ENCODE measurements at places on chromosomes 3 and 15.

DNA sequence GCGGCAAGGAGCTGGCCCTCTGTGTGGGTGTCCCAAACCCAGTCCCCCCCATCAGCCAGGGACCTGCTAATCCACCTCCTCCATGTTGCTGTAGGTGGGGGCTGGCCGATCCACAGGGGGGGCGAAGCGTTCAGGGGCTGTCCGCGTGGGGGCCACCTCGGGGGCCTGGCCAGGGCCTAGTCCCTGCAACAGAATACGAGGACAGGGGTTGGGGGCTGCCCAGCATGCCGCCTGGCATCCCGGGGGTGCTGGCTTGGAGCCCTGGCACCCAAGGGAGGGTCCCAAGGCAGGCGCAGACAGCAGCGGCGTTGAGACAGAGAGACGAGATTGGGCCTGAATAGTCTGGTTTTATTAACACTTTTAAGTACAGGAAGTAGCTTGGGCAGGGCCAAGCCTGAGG, 3.8 kb upstream of the QARS1 start:
- no peak for DNase-seq

DNA sequence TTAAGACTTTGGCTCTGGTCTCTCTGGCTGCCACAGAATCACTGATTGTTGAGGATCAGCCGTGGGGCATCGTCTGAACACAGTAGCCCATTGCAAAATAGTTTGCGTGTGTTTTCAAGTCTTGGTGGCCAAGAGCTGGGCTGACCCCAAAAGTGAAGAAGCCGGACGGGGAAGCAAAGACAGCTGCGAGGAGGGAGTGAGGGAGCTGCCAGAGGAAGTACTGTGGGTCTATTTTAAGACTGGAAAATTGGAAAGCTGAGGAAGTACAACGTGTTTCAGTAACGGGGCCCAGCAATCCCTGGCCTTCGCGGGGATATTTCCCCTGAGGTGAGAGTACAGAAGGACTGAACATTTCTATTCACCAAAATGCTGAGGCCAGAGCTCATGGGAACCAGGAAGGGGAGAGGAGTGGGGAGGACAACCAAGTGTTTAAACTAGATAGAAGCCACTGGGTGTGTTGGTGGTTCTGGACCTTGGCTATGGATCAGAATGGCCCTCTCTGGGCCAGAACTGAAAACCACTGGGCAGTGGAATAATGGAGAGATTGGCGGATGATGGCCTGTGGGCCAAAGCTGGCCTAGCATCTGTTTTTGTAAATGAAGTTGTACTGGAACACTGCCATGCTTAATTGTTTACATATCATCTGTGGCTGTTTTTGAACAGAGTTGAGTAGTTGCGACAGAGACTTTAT, 34.1 kb upstream of the LIMD1 start:
- DNase-seq = peak; percentile 67

- no peak for DNase-seq
Measured at GRCh38 chr15:90945091-90945490, 9.6 kb upstream of the RCCD1 start.

DNA sequence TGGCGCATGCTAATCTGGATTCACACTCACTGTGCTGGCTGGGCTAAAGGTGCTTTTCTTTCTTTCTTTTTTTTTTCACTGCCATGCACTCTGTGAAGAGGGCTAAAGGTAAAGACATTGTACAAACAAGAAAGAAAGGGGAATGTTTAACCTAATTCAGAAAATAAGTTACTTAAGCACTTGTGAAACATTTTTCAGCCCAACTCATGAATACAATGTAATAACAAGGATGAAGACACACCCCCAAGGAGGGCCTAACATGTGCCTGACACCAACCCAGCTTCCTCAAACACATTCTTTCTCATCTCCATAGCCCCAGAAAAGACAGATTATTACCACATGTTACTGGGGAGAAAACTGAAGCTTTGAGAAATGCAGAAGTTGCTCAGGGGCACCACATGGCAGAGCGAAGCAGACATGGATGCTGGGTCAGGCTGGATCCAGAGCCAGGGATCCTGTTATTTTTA, 5.7 kb downstream of the STIMATE start:
- peak; percentile 98 for DNase-seq

DNA sequence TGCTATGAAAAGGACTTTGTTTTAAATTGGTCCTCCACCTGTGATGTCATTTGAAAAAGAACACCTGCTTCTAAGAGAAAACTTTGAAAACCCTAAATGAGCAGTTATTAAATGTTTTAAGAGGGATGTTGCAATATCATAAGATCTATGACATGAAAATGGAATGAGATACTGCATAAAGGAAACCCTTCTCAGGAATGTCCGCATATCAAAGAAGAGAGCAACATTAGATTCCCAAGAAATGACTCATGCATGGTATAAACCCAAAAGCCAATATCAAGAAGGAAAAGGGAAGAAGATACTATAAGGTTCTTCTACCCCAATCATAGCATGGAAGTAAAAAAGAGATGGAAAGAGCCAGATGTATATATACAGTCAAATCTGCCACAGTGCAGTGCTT, 627.5 kb upstream of the LMCD1 start:
- no peak for DNase-seq

DNA sequence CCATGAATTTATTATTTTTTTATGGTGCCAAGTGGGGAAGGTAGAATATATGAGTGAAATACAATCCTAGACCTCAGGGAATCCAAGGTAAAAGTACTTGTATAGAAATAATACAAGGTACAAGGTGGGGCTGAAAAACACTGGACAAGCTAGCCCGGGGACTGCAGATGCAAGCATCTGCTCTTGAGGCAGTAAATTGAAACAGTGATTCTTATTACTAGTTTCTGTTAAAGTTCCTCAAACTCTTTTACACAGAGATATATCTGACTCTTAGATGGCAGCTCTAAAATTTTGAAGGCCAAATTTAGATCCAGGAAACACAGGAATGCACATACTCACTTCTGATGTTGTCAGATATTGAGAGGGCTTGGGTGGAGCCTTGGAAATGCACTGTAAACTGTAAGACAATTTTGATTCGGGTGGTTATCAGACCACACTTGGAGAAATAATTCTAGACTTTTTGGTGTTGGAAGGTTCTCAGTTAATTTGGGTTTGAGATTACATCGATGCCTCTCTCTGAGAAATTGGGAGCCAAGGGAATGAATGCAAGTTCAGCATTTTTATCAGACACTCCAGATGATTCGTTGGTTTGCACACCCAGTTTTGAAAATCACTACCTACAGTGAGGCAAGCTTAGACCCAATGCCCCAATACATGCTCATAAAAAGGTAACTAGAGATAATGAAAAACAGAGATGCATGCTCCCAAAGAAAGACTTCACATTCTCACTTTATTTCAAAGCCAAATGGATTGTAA, 7.3 kb downstream of the TP63 start:
- DNase-seq = peak; percentile 57

DNA sequence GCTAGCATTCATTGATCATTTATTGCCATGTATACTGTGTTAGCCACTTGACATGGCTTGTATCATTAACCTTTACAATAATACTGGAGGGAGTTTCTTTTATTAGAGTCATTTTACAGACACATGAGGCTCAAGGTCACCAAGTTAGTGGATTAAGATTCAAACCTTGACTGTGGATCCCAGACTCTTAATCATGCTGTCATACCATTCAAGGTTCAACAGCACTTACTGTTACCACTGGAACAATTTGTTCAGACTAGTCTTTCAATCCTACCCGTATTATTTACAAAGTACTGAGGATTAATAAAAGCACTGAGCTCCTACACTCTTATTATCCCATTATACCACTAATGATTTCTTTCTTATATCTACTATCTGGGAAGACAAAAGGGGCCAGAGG, 1.2 kb downstream of the COX17 start:
- no peak for DNase-seq

DNA sequence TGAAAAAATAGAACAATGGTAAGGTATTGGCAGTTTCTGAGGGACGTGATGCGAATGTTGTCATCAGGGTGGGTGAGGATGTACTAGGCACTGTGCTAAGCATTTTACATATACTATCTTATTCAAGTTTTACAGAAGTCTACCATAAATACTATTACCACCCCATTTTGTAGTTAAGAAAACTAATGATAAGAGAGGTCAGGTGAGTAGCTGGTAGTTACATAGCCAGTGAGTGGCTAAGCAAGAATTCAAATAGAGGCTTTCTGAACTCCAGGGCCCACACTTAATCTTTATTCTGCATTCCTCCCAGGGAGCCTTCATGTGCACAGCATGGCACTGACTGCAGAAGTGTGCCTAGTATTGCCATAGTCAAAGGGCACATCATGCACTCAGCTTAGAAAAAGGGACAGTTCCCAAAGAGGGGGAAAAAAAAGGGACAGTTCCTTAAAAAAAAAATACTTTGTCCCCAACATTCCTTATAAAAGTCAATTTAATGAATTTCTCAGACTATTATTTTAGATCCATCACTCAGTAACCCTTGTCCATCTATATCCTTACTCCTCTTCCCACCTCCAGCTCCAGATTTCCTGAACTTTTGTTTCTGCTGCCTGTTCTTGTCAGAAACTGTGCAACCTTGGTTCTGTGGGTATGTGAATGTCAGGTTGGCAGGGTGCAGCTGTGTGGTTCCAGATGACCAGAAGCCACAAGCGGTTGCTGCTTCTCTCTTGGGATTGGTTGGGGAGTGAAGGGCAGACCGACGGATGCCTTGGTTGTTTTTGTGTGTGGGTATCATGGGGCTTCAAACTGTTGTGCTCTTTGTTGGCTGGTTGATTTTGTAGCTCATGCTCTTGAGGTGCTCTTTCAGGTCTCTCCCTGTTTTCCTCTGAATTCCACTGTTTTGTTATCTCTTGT, 8.3 kb downstream of the MAPKBP1 start:
- DNase-seq = peak; percentile 53

DNA sequence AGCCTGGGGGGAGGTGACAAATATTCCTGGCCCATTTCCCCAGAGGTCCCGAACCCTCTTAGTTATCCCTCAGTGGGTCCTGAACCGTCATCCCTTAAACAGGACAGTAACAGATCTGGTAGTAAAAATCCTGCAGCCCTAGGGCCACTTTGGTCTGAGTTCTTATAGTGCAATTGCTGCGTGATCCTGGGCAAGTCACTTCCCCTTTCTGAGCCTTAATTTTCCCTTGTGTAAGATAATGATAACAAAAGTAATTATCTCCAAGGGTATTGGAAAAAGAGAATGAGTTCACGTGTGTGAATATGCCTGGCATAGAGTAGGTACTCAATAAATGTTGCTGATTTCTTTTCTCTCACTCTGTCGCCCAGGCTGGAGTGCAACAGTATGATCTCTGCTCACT, 2.9 kb upstream of the JAGN1 start:
- peak; percentile 40 for DNase-seq

- peak; percentile 31 for DNase-seq
Measured at GRCh38 chr3:144770915-144771351, 799.3 kb downstream of the DIPK2A start.

GRCh38 chr3:84974347-84974746, 15.6 kb downstream of the CADM2 start:
- DNase-seq = no peak

GRCh38 chr15:88610701-88611231, 10.4 kb upstream of the AEN start:
- peak; percentile 96 for DNase-seq

GRCh38 chr3:110521019-110521418, 550.6 kb upstream of the NECTIN3 start:
- no peak for DNase-seq

GRCh38 chr3:152151216-152151876, 117.4 kb upstream of the MBNL1 start:
- DNase-seq = no peak

DNA sequence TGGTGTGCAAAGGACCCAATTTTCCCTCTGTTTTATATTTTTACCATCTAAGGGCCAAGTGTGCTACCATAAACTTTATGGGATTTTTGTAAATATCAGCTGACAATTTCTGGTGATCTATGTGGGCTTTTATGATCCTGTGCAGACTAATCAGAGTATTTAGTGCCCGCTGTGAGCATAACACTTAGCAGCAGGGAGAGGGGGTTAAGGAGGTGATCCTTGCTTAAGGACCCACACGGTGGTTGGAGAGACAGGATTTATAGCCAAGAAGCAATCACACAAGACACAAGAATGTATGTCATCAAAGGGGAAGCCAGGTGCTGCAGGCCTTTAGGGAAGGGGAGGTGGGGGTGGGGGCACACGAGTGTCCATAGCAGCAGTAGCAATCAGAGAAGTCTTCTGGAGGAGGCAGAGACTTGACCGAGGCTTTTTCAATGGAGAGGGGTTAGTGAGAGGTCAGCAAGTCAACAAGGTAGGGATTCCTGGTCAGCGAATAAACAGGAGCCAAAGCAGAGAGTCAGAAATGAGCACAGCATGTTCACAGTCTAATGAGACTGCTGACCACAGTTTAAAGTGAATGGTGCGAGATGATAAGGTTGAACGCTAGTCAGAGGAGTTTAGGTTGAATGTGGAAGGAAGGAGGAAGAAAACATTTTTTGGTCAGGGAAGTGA, 4.5 kb upstream of the CACNA1D start:
- no peak for DNase-seq

DNA sequence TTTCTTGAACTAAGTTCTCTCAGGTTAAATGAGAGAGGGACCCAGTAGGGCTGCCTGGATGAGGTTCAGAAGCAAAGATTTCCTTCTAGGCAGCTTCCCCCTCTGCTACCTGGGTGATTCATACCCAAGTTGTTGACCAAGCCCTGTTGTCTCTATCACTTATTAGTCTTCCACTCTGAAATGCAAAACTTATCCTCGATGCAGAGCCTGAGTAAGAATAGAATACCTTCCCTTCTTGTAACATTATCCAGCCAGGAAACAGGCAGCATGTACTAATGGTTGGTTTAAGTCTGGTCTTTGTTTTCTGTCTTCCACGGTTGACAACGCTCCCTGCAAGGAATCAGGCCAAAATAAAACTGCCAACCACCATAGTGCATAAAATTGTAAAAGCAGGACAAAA, 377.3 kb downstream of the MECOM start:
- no peak for DNase-seq

All from MV-4-11 (cell line).